ENCODE measurements at places on chromosomes 1 and 21.
A peak's percentile ranks its signal among the peaks of the same experiment; 100 is the strongest.

- no peak for DNase-seq
Measured at GRCh38 chr1:117541003-117541402, 64.8 kb upstream of the TENT5C start.

DNA sequence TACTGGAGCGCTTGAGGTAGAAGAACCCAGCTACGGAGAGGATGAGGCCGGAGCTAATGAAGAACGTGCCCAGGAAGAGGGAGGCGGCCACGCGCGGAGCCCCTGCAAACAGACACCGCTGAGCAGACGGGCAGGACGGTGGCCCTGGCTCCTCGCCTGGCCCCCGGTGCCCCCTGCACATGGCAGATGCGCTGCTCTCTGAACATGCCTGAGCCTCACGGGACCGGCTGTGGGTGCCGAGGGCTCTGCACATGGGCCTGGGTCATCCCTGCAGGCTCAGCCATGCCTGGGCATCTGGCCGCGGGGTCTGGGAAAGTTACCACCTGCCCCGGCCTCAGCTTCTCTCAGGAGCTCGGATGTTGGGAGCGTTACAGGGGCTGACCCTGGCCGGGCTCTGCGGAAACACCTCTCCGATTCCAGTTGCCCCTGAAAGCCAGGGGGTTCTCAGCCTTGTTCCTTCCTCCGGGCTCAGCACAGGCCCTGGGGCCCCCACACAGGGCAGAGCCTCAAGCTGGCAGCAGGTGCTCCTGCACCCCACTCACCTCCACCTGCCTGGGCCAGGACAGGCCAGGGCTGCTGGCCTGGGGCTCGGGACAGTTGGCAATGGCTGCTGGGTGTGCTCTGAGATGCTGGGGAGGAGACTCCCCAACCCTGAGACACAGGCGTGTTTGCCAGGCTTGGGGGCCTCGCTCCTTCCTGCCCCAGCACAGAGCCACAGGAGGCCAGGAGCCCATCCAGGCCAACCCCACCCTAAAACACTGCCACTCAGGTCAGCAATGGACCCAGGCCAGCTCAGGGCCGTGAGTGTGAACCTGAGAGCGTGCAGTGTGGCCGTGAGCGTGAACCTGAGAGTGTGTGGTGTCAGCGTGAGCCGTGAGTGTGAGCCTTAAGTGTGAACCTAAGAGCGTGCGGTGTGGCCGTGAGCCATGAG lies 12.1 kb upstream of the RNF223 start:
- DNase-seq = no peak

- DNase-seq = peak; percentile 57
Measured at GRCh38 chr1:201119206-201120197, 7.3 kb upstream of the CACNA1S start.

- DNase-seq = no peak
Measured at GRCh38 chr1:194067772-194068171, 881.4 kb upstream of the B3GALT2 start.

GRCh38 chr1:107767156-107767582 lies 197.8 kb downstream of the VAV3 start:
- DNase-seq = no peak

GRCh38 chr21:37381883-37382585 lies 15.5 kb downstream of the DYRK1A start:
- no peak for DNase-seq

- no peak for DNase-seq
Measured at GRCh38 chr21:37300114-37300751, 33.1 kb upstream of the VPS26C start.

DNA sequence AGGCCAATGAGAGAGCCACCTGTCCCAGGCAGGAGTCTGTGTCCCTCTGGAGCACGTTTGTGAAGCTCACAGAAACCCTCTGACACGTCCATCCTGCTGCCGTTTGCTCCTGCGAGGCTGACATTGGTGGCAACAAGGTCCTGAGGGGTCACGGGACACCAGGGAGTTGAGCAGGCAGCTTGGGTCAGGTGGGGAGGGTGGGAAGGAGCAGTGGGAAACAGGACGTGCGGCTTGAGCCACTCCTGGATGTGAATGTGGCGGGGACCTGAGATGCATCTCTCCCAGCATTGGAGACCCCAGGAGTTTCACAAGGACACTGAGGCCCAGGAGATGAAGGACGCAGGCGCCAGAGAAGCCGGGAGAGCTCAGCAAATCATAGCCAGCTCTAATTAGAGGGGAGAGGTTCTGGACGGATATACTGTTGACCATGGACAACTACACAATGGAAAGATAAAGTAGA lies 149.0 kb downstream of the PEX14 start:
- DNase-seq = no peak

DNA sequence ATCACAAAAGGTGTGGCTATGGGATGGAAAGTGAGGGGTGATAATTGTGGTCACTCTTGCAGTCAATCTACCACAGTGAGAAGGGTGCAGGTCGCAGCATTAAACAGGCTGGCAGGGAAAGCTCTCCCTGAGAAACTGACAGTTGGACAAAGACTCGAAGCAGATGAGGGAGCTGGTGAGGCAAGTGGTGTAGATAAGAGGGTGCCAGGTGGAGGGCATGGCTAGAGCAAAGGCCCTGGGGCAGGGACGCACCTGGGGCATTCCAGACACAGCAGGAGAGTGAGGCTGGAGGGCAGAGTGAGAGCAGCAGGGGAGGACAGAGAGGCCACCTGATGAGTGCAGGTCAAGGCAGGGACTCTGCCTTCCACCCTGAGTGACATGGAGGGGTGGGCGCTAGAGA lies 264.8 kb downstream of the PRDM2 start:
- no peak for DNase-seq

GRCh38 chr21:26421724-26422123 lies 151.4 kb downstream of the CYYR1 start:
- DNase-seq = no peak

DNA sequence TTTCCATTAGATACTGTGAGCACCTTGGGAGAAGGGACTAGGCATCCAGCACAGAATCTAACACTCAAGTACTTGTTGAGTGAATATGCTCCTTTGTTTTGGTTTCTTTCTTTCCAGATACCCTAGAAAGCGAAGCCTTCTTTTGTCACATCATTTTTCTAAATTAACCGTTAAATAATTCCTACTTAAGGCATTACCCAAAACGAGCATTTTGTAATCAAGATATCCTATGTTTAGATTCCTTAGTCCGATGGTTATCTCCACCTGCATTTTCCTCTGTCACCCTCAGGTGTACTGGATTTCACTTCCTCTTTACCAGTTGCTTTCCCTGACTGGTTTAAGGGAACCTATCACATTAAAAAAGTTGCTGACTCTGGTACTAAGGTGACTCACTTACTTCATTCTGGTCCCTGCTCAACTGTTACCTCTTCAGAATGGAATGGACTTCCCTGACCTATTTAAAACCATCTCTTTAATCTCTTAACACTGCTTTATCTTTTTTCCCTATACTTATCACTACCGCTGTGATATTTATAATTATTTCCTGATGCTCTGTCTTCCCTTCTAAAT lies 3.2 kb downstream of the B3GALNT2 start:
- DNase-seq = no peak

DNA sequence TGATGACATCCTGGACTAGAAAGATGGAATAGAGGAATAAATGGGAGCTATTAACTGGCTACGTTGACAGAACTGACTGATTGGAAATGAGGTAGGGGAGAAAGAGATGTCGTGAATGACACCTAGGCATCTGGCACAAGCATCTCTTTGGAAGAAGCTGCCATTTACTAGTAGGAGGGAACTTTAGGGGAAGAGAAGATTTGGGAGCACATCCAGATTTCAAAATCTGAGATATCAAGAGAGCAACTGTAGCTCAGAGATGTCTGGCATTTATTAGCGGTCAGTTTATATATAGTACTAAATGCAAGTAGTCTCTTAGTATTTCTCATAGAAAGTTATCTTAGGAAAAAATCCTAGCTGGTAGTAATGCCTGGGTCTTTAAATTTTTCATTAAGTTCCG lies 131.9 kb upstream of the C1orf105 start:
- DNase-seq = no peak

GRCh38 chr21:39390212-39390765 lies 41.4 kb upstream of the HMGN1 start:
- no peak for DNase-seq

- DNase-seq = no peak
Measured at GRCh38 chr1:171160211-171160610, 24.9 kb upstream of the FMO2 start.

DNA sequence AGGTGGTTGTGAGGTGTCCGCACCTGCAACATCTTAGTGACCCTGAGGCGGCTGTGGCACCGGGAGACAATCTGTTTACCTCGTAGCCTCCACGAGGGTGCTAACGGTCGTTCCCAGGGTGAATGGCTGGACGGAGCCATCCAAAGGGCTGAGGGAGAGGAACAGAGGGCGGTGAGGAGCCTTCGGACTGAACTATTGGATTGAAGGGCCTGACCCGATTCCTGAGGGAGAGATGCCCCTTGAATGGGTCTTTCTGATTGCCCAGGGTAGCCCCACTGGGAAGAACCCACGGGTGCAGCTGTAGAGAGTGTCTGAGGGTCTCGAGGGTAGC lies 2.3 kb downstream of the NR5A2 start:
- DNase-seq = no peak

GRCh38 chr1:214549604-214550003 lies 1.8 kb downstream of the PTPN14 start:
- DNase-seq = no peak

GRCh38 chr1:202848191-202848542 lies 37.4 kb downstream of the PCAT6 start:
- no peak for DNase-seq

- no peak for DNase-seq
Measured at GRCh38 chr21:25977068-25977611, 193.4 kb downstream of the APP start.

- DNase-seq = peak; percentile 9
Measured at GRCh38 chr21:29025328-29025713, 853 bp downstream of the USP16 start.

DNA sequence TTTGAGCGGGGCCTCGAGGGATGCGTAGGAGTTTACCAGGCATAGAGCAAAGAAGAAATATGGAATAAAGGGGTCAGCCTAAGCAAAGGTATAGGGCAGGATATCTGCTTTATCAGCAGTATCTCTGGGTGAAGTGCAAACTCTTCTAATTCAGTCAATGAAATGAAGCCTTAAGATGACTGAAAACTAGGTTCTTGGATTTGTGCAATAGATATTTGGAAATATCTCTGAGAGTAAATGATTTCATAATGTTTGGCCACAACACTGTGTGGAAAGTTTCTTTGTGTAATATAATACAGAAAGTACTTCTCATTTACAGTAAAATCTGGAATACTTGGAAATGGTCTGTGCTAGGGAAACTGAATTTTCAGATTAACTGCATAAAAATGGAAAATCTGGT lies 26.1 kb downstream of the KCNJ15 start:
- peak; percentile 92 for DNase-seq

GRCh38 chr1:116099919-116100318 lies 11.3 kb upstream of the MAB21L3 start:
- no peak for DNase-seq

DNA sequence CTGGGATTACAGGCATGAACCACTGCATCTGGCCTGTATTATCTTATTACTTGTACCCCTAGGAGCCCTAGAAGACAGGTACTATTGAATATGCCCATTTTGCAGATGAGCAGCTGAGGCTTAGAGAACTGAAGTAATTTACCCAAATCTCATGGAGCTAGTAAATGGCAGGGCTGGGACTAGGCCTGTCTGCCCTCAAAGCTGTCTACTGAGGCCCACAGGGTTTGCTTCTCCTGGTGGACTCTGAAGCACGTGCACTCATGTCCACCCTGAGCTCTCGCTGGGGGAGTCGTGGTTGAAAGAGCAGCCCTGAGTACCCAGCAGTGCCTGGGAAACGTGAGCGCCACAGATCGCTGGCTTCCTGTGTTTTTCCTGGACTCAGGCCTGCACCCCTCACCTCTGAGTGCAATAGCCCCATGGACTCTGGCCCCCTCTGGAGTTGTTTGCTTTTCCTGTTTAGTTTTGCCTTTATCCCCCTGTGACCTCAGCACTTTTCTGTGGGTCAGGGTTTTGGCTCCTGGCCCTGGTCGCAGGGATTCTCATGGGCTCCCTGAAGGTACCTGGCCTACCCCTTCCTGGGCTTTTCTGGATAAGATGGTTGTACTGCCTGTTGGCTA lies 52.4 kb downstream of the ARHGEF10L start:
- DNase-seq = no peak

DNA sequence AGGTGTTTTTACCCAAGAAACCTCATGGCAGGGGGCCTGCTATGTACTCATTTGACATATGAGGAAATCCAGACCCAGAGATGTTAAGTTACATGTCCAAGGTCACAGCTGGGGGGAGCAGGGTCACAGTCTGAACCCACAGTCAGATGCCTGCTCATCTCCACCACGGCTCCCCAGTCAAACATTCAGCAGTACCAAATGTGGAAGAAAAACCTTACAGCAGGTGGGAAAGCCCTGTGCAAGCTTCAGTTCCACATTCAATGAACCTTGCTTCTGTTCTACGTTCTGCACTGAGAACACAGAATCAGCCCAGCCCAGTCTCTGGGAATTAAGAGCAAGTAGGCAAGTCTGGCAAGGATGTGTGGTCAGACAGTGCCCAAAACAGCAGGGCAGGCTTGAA lies 35.2 kb downstream of the LRP8 start:
- DNase-seq = no peak

DNA sequence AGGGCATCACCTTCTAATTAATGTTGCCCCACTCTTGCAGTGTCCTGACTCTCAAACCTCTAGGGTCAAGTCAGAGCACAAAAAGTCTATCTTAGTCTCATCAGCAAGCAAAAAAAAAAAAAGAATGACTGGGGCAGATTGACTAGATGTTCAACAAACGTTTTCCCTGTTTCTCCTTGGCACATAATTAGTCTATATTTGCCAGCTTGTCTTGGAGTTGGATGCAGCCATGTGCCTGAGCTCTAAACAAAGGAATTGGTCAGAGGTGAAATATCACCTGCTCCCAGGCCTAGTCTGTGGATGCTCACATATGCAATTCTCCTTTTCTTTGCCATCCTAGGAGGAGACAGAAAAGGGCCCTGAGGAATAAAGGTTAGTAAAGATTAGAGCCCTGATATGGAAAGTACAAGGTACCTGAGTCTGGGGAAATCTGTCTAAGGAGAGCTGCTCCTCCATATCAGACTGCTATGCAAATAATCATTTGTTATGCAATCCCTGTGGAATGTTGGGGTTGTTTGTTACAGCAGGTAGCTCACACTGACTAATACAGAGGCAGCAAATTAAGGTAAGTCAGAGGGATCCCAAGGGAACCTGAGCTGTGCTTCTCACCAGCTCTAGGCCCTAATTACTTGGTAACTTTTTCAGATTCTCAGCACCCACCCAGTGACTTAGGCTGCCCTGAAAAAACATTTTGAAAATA lies 130.8 kb downstream of the BRINP2 start:
- DNase-seq = no peak

DNA sequence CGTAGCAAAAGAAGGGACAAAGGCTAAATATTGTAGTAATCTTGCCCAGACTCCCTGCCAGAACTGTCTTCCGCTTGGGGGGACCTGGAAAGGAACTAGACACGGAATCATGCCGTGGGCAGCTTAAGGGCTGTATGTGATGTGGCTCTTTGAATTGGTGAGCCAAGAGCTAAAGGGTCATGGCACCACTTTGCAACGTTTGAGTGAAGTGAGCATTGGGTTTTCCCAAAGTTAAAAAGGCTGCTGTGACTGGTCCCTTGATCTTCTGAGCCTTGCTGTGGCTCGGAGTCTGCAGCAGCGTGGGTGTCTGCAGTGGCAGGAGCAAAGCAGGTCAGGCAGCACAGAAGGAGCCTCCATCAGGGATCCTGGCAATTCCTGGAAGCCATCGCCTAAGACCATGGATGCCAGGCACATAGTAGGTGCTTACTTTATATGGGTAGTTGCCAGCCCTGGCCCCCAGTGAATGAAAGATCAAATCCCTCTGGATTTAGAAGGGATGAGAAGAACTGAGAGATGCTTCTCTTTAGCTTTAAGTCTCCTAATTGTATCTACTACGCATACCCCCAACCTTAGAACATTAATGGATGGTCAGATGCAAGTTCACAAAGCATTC lies 1.8 kb downstream of the SMYD2 start:
- no peak for DNase-seq

Data from suppressor macrophage treated with lipopolysaccharide for 4 hours (primary cell).